ENCODE measurements at places on chromosomes 6 and 20.

- DNase-seq, result no peak
Measured at GRCh38 chr6:168310945-168311344, 8.6 kb downstream of the DACT2 start.

DNA sequence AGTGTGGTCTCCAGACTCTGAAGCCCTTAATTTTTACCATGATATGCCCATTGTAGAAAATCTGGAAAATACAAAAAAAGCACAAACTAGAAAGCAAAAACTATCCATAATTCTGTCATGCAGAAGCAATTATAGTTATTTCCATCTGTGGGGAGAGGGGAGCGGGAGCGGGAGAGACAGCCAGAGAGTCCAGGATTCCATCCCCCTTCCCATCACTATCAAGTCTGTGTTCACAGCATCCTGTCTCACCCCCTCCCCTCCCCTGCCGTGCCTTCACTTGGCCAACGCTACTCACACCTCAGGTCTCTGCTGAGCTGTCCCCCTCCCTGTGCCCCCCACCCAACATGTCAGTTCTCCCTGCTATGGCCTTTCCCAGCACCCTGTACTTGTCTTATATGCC lies 14.5 kb downstream of the RIMS4 start:
- DNase-seq, result no peak

DNA sequence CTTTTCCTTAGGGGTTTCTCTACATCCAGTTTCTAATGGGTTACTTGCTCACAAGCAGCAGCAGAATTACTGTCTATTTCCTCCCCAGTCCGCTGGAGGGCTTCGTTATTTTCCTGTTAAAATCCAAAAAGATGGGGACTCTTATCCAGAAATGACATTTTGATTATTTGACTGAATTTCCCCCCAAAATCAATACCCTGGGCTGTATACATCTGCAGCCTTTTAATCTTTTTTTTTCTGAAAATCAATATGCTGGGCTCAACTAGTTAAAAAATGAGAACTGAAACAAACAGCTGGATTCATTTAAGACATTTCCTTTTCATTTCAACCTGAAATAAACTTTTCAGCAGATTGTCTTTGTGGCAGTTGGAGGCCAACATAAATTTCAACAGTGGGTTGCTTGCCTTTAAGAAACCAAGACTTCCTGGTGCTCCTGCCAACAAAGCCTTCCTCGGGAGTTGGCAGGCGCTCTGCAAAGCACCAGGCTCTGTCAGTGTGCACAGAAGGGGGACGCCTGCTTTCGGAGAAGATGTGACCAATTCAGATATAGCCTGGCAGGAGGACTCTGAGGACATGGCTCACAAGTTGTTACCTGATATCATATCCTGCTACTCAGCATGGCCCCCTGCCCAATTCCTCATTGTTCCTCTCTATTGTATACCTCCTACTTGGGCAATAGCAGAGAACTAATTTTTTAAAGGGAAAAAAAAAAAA lies 204.7 kb upstream of the ARG1 start:
- no peak for DNase-seq

- DNase-seq, result peak; percentile 19
Measured at GRCh38 chr20:64053841-64054661, 4.6 kb upstream of the SOX18 start.

- DNase-seq, result no peak
Measured at GRCh38 chr6:42099340-42100028, 42.9 kb downstream of the C6orf132 start.

DNA sequence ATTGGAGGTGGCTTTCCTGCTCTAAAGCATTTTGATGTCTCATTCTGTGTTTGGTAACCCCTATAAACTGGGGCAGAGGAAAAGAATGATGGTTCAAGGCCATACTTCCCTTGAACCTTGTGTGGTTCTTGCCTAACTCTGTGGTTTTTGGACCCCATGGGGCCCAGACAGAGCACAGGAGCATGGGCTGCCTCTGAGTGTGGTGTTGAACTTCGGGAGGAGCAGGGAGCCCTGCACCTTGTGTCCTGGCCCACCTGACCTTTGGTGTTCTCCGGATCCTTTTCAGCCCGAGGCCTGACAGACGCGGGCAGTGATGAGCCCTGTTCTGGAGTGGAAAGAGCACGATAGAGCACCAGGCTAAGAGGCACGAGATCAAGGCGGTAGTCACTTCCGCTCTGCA lies 18.8 kb downstream of the TMEM74B start:
- DNase-seq, result no peak

DNA sequence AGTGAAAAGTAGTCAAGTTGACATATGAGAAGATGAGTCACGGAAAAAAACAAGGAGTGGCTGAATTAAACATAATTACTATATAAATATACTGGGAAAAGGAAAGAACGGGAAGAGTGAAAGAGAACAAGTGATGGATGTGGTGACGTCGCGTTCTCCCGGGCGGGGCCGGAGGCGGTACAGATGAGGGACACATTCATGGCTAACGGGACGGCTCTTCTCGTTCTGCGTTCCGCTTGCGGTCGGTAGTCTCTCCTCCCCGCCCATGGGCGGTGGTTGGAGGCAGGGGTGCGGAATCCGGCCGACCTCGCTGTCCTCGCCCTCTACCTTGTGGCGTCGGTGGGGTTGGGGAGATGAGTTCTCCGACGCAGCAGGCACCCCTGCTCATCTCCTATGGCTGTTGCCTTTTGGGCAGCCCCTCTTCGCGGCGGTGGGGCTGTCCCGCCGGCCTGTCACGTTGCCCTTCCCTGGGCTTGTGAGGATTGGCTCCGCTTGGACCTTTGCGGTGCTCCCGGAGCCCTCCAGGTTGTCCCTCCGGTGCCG lies 22.5 kb downstream of the HLA-G start:
- DNase-seq, result peak; percentile 63

GRCh38 chr6:159378411-159379328 lies 209.5 kb downstream of the FNDC1 start:
- no peak for DNase-seq

GRCh38 chr20:38873050-38873581 lies 53.1 kb upstream of the FAM83D start:
- DNase-seq, result no peak

GRCh38 chr6:36376742-36377141 lies 10.7 kb downstream of the ETV7 start:
- DNase-seq, result no peak

DNA sequence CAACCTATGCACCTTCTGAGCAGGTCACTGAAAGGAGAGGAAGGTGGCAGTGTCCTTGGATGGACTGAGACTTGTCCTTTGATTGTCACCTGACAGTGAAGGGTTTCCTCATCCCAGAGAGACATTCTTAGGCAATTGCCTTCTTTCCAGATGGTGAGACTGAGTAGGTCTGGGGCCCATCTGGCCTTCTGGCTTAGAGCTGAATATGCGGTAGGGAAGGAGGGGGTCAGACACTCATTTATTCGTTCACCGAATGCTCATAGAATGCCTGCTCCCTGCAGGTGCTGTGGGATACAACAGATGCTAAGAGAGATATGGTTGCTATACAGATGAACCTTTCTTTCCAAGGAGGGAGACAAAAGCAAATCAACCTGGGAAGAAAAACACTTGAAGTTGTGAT lies 76.8 kb downstream of the BMP6 start:
- no peak for DNase-seq

GRCh38 chr20:34324541-34324940 lies 21.4 kb upstream of the AHCY start:
- no peak for DNase-seq

DNA sequence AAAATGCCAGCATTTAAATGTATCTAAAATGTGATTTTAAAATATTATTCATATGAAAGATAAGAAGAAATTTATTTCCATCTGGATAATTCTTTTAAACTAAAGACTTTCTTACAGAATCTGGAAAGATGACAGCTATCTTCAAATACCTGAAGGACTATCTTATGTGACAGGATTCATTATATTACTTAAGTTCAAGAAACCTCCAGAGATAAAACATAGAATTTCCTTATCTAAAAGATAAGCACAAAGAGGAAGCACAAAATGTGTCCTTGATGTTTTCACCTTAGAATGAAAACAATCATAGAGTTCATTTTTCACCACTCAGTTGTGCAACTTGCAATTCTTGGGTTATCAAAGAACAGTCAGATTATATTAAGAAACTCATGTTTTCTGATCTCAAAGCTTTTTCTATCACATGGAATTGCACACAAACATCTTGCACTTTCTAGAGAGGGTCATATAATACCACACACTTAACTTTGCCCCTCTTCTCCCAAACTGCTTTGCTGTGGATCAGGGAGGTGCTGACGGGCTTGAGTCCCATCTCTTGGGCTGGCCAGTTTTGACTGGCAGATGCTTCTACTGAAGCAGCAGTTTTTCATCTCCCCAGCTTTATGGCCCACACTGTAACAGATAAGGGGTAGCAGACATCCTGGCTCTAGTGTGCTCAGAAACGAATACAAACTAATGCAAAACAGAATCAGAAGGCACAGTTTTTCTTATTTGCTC lies 467.4 kb downstream of the CDC5L start:
- DNase-seq, result no peak

- no peak for DNase-seq
Measured at GRCh38 chr6:133277900-133278545, 36.9 kb downstream of the EYA4 start.

GRCh38 chr6:144415835-144416237 lies 130.7 kb downstream of the UTRN start:
- DNase-seq, result peak; percentile 4

GRCh38 chr6:160523223-160523622 lies 140.9 kb downstream of the LPA start:
- no peak for DNase-seq

- no peak for DNase-seq
Measured at GRCh38 chr6:143515061-143515760, 3.7 kb upstream of the FUCA2 start.

- no peak for DNase-seq
Measured at GRCh38 chr20:54320148-54320607, 112.3 kb downstream of the PFDN4 start.

DNA sequence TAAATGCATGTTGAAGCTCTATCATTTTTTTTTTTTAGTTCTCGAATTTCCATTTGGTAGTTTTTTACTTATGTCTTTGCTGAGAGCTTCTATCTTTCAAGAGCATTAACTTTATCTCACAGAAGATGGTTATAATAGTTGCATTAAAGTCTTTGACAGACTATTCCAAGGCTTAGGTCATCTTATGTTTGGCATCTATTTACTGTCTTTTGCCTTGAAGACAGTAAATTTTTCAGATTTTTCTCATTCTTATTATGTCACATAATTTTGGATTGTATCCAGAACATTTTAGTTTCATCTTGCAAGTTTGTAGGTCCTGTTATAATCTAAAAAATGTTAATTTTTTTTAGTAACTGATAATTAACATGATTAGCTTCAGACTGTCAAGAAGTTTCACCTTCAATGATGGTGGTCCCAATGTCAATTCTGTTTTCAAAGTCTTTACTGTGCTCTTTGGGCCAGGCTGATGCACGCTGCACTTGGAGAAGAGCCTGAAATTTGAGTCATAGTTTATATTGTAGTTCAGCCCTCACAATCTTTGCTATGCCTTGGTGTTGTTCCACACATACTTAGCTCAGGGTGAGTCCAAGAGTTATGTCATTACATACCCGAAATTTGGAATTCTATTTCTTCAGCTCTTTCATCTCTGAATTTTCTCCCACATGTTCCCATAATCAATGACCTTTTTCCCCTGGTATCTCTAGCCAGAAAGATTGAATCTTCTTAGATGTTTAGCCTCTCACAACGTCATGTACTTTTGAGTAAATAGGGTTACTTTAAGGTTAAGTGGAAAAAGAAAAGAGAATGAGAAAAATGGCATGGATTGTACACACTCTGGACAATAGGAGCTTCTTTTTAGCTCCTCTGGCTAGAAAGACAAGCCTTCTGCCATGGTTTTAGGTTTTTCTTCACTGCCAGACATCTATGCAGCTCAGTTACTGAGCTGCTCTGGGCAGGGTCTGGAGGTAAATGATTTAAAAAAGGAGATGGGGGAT lies 110.3 kb upstream of the BTBD3 start:
- DNase-seq, result no peak

DNA sequence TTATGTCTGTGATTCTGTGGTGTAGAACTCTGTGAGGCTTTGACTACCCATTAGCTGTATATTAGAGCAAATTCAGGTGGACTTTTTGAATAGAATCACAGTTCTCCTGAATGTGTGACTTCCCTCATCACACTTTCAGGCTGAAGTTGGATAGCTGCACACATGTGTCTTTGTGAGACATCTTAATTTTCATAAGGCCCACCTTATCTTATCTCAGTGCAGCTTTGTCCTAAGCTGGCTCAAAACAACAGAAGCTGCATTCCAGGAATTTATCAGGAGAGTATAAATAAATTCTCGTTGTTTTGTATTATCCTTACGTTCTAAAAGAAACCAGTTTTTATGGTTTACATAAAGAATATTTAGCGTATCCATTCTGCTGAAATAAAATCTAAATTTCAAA lies 26.2 kb upstream of the SLC35D3 start:
- DNase-seq, result no peak

DNA sequence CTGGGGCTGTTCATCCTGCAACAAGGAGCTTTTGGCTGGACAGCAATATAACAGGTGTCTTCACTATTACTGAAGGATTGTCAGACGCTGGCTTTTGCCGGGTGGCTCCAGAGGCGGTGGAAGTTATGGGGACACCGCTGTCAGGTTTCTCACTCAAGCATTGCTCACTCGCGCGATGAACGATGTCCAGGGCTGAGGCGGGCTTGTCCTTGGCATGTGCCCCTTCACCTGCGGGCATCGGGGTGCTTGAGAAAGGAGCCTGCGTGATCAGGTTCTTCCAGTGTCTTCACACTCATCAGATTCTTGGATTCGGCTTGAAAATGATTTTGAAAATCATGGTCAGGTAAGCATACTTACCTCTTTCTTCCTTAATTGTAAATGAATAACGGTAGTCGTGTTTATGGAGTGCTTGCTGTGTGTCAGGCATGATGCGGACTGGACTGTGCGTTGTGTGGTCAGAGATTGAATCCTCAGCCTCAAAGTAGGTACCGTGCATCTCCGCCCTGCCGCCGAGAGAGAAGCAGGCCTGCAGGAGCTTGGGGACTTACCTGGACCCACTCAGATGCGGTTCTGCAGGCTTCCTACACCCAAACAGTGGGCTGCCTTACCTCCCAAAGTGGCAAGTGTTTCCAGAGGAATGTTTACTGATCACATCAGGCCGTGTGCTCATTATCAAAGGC lies 18.3 kb upstream of the PYGB start:
- no peak for DNase-seq

GRCh38 chr6:89221971-89222711 lies 5.0 kb upstream of the GABRR1 start:
- no peak for DNase-seq

- no peak for DNase-seq
Measured at GRCh38 chr6:34066772-34067770, 78.8 kb downstream of the GRM4 start.

GRCh38 chr6:168169624-168170023 lies 90.6 kb upstream of the FRMD1 start:
- DNase-seq, result no peak

- no peak for DNase-seq
Measured at GRCh38 chr6:29112135-29112534, 4.3 kb downstream of the OR2J3 start.

GRCh38 chr20:22719167-22719591 lies 134.8 kb upstream of the FOXA2 start:
- DNase-seq, result no peak

GRCh38 chr6:136341967-136342366 lies 52.3 kb upstream of the BCLAF1 start:
- DNase-seq, result no peak

Measured in inflammatory macrophage treated with lipopolysaccharide for 4 hours (primary cell).